ENCODE measurements at places on chromosomes 1 and 21.

DNA sequence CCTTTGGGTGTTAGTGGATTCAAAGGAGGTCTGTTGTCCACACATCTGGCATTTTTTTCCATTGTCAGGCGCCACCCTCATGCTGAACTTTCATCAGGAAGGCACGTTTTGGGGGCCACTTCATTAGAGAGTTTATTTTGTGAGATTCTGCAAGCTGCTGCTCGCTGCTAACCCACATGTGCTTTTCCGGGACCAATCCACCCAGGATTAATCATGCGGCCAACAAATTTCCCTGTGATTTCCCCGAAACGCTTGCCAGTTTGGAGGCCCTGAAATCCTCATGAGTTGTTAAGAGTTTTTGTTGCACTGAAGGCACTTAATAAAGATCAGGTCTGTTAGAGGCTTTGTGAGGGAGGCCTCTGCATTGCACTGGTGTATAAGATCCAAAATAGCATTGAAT lies 2.4 kb downstream of the PDPN start:
- no peak for DNase-seq

GRCh38 chr1:179107706-179108629 lies 26.1 kb downstream of the TOR3A start:
- no peak for DNase-seq

GRCh38 chr1:20964540-20965484 lies 177.7 kb upstream of the HP1BP3 start:
- no peak for DNase-seq

DNA sequence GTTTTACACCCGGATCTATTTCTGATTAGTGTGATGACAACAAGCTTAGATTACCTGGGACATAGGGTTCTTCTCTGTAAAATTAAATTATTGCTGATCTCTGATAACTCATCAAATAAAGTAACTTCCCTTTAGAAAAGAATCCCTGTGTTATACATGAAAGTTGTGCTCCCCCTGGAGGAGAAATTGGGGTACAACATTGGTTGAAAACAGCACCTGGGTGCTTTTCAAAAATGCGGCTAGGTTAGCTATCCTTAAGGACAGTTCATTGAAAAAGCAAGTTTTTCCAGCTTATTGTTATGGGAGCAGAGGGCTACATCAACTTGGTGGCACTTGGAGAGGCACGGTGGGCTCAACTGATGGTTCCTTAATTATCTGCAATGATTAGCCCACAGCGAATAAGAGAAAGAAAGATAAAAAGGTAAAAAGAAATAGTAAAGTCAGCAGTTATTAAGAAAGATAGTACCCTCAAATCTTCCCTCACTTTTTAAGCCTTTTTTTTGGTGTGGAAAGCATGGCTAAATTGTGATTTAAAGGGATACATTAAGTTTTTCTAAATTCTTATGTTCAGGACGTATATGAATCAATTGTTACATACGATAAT lies 97.8 kb downstream of the FMN2 start:
- no peak for DNase-seq

DNA sequence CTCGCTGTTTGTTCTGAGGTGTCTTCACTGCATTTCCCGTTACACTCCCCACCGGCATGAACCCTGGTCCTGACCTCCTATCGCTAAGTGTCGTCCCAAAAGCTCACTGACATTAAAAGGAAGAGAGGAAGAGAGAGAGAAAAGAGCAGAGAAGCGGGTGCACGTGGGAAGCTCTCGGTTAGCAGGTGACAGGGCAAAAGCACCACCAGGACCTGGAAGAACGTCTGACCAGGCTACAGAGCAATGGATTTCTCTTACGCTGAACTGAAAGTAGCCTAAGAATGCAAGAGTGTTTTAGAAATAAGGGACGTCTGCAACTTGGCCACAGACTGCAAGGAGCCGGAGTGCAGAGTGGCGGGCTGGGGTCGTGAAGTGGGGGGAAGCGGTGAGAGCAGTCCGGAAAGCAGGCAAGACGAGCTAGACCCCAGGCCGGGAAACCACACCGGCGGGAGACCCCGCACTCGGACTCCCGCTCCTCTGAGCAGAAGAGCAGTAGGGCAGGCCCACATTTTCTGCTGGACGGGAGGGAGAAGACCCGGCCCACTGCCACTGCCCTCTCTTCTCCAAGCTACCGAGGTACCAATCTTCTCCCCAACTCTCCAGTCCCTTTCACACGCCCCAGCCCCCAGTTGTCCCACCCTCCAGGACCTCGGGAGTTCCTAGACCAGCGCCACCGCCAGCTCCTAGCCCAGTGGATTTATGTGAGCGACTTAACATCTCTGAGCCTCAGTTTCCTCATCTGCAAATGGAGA lies 8.3 kb upstream of the MPZL1 start:
- DNase-seq = no peak

DNA sequence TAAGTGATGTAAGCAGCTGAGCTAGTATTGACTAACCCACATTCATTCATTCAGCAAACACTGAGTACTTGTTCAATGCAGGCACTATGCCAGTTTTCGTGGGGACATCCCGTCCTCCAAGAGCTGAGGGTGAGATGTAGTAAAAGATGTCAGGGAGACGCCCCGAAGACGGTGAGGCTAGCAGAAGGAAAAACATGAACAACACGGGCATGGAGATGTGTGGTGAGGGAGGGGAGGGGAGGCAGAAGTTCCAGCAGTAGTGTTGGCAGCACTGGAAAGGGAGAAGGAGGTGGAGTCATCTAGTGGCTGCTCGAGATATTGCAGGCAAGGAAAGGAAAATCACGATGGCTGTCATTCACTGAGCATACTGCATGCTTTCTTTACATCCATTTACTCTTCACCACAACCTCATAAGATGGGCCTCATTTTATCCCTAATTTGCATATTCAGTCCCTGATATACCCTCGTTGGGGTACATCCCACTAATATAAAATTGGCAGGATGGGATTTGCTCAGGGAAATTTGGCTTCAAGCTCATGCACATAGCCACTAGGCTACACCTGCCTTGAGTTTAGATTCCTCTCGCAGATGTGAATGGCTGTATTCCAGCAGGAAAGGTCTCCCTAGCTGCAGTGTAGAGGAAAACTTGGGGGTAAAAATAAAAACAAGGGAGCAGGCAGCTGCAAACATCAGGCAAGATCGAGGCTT lies 14.5 kb downstream of the PDZK1IP1 start:
- DNase-seq = no peak
